H4 (cell line): ENCODE measurements at places on chromosomes 11 and 22. TPM values are rescaled to one million over a fixed set of nuclear protein-coding genes. Genes with fewer than 3 reads are reported as not detected.

The SESN3 gene
- total RNA-seq, result 6.2 and 10.6 TPM in 2 replicates

The RBMXL2 gene
- not detected in 2 replicates for total RNA-seq

The MCAT gene
- 14.6 and 16.5 TPM in 2 replicates for total RNA-seq

The ASPHD2 gene
- total RNA-seq, result 1.8 and 2.7 TPM in 2 replicates

The MS4A1 gene
- not detected in 2 replicates for total RNA-seq

The P2RY2 gene
- total RNA-seq, result not detected in 2 replicates

The CAT gene
- total RNA-seq, result 121 and 134 TPM in 2 replicates

The BCO2 gene
- 1.2 TPM in 1 of 2 replicates, not detected in the other for total RNA-seq

The ZFTA gene
- total RNA-seq, result 5.6 and 6.3 TPM in 2 replicates
